ENCODE measurements at places on chromosomes 4 and X. TPM values are rescaled to one million over a fixed set of nuclear protein-coding genes. Genes with fewer than 3 reads are reported as not detected.

Gene LRCH2
- total RNA-seq = 1.0 TPM

Gene RPS6KA6
- total RNA-seq = 2.1 TPM

- no peak for DNase-seq
Observed at GRCh38 chr4:140754918-140755773, 1.0 kb downstream of the TBC1D9 start.

GRCh38 chr4:6752486-6752829, 30.1 kb upstream of the KIAA0232 start:
- DNase-seq = no peak

GRCh38 chrX:115652221-115652620, 91.2 kb downstream of the PLS3 start:
- DNase-seq = no peak

DNA sequence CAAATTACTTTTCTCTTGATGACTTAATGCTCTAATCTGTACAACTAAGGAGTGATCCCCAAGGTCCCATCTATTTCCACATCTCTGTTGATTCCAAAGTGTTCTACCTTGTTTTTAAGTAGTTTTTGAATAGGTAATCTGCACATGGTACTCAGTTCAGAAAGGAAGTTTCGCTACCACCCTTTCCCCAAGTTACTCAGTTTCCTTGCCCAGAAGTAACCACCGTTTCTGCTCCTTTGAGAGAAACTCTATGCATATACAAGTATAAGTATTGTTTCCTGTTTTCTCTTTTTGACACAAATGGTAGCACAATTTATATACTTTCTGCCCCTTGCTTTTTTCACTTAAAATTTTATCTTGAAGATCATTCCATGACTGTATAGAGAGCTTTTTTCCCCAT, 18.1 kb downstream of the TMEM154 start:
- no peak for DNase-seq

DNA sequence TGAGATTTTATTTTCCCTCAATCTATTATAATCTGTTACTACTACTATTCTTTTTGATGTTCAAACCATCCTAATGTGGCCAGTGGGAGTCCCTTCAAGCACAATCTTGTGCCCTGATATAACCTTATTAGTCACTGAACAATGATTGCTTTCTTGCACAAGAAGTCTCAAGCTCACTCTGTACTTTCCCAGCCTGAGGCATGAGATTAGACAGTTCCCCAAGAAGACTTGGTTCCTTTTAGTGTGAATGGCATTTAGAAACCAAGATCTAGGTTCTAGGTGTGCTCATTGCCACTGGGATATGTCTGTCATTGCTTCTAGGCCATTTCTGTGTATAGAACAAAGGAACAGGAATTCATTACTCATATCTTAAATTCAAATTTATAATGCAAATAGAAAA, 28.0 kb upstream of the RBM41 start:
- no peak for DNase-seq

- DNase-seq = peak; percentile 57
Observed at GRCh38 chr4:53012738-53013137, 150.6 kb downstream of the RASL11B start.

DNA sequence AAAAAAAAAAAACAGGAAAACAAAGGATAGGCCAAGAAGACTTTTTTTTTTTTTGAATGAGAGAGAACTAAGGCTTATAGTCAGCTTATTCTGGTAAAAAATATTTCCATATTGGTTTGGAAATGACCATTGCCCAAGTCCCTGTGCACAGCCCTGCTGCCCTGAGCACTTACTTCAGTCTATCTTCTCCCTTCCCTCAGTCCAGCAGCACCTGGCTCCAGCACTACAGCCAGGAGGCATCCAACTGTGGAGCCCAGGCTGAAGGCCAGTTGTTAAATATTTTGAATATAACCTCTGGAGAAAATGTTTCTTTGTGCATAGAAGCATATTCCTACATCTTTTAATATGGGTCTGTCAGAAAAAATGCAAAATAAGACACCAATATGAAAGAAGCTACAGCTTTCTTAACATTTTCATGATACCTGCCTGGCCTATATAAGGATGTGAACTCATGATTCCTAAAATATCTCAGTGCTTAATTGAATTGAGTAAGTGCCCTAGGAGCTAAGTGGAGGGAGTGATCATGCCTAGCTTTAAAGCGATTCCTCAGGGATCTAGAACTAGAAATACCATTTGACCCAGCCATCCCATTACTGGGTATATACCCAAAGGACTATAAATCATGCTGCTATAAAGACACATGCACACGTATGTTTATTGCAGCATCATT, 14.4 kb downstream of the LRRC66 start:
- DNase-seq = no peak

GRCh38 chr4:142222127-142222526, 585.7 kb downstream of the IL15 start:
- DNase-seq = no peak
